ENCODE measurements at places on chromosomes 12 and 14. TPM values are rescaled to one million over a fixed set of nuclear protein-coding genes. Genes with fewer than 3 reads are reported as not detected.

Gene CIROP
- total RNA-seq = not detected

Gene B4GALNT3
- total RNA-seq = 28.8 TPM

Gene AICDA
- 0.40 TPM for total RNA-seq

Gene SLC17A8
- not detected for total RNA-seq

Gene GLS2
- 0.98 TPM for total RNA-seq

Gene CHMP4A
- 56.4 TPM for total RNA-seq

Gene PCED1B
- total RNA-seq = 5.0 TPM

Gene ACRBP
- total RNA-seq = 1.9 TPM

Gene TRAFD1
- 26.5 TPM for total RNA-seq

Gene C12orf54
- 2.4 TPM for total RNA-seq

Gene MUCL1
- not detected for total RNA-seq

Gene FOXG1
- 0.09 TPM for total RNA-seq

Gene C12orf50
- 0.27 TPM for total RNA-seq

DNA sequence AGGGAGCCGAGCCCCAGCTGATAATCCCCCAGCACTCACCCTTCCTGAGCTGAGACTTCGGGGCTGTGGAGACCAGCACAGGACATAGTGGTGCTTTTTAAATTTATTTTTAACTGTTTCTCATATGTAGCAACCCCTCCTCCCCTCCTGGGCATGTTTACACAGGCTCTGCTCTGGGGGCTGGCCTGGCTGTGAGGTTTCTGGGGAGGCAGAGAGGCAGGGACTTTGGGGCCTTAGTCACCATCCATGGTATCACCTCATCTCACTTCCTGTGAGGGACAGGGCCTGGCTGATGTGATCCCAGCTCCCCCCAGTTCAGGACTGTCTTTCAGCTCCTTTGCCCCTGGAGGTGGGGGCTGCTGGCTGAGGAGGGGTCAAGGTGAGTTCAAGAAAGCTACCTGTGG, 20.4 kb downstream of the VASH1 start:
- DNase-seq = no peak

DNA sequence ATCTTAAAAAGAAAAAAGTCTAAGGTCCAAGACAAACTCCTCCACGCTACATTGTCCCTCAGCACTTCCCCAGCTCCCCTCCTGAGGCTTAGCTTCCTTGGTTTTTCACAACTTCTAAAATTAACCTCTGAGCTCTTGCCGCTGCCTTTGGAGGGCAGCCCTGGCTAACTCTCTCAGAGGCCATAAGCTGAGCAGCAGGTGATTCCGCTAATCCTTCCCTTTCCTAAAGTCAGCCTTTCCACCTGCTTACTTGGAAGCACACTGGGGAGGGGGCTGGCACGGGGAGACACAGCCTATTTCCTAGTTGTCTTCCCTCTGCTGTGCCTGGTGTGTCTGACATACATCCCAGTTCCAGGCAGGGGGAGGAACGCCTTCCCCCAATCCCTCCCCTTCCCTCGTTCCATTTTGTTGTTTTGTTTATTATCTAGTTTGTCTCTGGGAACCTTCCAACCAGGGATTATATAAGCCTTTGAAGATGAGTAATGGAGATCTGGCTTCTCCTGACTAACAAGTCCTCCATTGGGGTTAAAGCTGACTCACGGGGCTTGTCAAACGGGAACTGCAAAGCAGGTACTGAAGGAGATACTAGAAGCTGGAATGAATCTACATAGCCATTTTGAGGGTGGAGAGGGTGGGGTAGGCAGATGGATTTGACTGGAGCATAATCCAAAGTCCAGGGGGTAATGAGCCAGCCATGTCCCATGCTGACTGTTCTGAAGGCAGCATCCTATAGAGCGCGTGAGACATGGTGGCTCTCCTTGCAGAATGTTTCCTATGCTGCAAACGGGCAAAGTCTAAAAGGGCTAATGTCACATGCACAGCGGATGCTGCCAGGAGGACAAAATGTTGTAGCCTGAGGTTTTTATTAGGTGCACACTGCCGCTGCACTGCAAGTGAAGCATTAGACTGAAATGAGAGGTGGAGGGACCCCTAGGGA, 230.8 kb downstream of the FOXN3 start:
- no peak for DNase-seq

DNA sequence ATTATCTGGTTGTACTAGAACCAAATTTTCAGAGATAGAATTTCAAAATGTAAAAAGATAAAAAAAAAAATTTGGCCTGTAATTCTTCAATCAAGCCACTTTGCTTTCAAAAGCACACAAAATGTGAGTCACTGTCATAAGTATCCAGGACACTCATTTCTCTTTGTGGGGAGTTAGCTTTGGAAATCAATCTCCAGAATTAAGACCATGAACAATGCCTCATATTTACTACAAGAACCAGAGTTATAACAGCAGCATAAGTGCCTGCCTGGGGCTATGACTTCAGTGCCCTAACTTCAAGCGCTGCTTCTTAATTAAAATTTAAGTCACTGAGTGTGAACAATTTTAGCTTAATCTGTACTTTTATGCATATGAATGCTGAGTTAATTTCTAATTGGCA, 162.1 kb downstream of the C12orf42 start:
- DNase-seq = no peak

GRCh38 chr12:60947533-60947932, 1312.7 kb upstream of the USP15 start:
- DNase-seq = no peak

DNA sequence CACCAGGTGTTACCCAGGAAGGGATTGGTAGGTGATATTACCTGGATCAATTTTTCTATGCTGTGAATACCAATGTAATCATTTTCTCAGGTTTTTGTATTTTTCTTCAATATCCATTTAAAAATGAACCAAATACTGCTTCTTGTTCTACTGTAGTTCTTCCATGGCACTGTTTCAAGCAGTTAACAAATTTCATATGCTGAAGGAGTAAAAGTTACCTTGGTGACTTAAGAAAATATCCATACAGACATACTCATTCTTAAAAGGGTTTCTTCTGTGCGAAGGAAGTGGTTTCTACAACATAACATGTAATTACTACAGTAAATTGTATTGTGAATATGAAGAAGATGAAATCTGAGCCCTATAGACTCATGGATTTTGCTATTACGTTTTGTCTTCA, 222.5 kb downstream of the TMEM117 start:
- DNase-seq = no peak

- DNase-seq = peak; percentile 85
Observed at GRCh38 chr14:67532998-67533753, at the start of gene PLEKHH1. TSS of gene PLEKHH1 (plus strand) at chr14:67533290. CDS start at chr14:67541868, 8,578 bp downstream.

GRCh38 chr14:76884853-76885276, 58.7 kb downstream of the LRRC74A start:
- DNase-seq = no peak

DNA sequence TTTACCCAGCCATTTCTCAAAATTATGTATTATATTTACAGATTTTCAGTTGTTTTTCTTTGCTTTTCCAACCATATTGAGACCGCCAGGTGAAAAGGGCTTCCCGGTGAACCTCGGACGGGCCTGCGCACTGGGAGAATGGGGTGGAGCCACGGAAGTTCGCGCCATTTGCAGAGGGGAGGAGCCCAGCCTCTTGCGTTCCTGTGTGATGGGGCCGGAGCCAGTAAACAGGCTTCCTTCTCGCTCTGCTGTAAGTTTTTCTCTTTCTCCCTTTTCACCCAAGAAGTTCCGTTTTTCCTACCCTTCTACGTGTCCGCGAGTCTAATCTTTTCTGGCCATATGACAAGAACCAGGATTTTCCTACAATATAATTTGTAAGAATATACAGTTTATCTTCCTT, 1108.8 kb upstream of the SEL1L start:
- no peak for DNase-seq

GRCh38 chr12:114982760-114983159, 298.8 kb upstream of the TBX3 start:
- DNase-seq = no peak

GRCh38 chr14:101459551-101459900, 101.8 kb upstream of the DIO3 start:
- DNase-seq = no peak

- DNase-seq = no peak
Observed at GRCh38 chr12:57881475-57881874, 34.9 kb upstream of the CTDSP2 start.

GRCh38 chr12:96244826-96245225, 50.7 kb downstream of the ELK3 start:
- DNase-seq = no peak

DNA sequence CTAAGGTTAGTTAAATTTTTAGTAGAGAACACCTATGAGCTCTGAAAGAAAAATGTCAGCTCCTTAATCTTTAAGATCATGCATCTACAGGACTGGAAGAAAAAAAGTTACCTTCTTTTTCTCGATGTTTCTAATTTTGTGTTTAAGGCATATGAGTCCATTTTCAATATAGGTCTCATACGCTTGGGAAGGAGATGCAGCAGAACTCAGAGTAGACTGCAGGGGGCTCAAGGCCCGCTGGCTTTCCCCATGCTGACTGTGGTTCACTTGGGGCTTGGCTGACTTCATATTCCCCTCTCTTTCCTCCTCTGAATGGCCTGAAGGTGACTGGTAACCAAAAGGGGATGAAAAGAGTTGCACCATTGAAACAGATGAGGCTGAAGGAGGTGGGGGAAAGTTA, 1.5 kb downstream of the CAPRIN2 start:
- no peak for DNase-seq

DNA sequence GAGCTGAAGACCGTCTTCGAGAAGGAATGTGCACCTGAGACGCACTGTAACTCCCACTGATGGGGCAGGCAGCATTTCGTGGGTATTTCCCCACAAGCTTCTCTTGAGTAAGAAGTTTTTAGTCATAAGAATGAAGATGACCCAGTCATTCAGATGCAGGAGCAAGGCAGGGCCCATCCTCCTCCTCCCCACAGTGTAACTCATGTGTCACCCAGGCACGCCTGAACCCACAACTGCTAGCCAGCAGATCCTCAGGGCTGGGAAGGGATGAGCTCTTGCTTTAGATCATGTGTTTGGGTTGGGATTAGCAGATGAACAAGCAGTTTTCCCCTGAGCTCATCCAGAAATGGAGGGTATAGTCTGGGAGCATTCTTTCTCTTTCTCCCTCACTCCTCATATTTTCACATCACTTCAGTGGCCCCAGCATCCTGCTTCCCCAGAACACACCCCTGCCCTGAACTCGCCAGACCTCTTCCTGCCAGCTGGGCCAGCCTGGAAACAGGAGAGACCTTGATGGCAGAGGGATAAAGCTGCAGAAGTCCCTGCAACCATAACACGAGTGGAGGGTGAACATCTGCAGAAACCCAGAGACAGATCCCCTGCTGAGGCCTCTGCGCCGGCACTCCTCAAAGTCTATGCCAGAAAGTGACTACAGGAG, 73.3 kb downstream of the B4GALNT3 start:
- DNase-seq = no peak

- DNase-seq = no peak
Observed at GRCh38 chr14:104734991-104735779, 11.2 kb downstream of the ADSS1 start.

GRCh38 chr12:30361145-30361544, 334.5 kb downstream of the IPO8 start:
- DNase-seq = no peak

- DNase-seq = peak; percentile 86
Observed at GRCh38 chr14:100850841-100851585, 25.1 kb downstream of the MEG3 start.

- no peak for DNase-seq
Observed at GRCh38 chr12:91616416-91616815, 433.8 kb upstream of the DCN start.

DNA sequence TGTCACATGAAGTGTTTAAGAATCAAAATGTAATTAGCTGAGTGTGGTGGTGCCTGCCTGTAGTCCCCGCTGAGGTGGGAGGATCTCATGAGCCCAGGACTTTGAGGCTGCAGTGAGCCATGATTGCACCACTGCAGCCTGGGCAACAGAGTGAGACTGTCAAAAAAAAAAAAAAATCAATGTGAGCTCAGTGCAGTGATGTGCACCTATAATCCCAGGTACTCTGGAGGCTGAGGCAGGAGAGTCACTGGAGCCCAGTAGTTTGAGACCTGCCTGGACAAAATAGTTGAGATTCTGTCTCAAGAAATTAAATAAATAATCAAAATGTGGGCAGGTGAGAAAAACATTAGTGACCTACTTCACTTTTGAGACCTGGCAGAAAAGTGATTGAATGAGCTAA, 140.0 kb downstream of the MON2 start:
- DNase-seq = no peak

- no peak for DNase-seq
Observed at GRCh38 chr12:103944964-103945363, 14.8 kb downstream of the HSP90B1 start.

- no peak for DNase-seq
Observed at GRCh38 chr12:79524507-79525148, 166.1 kb downstream of the PAWR start.

DNA sequence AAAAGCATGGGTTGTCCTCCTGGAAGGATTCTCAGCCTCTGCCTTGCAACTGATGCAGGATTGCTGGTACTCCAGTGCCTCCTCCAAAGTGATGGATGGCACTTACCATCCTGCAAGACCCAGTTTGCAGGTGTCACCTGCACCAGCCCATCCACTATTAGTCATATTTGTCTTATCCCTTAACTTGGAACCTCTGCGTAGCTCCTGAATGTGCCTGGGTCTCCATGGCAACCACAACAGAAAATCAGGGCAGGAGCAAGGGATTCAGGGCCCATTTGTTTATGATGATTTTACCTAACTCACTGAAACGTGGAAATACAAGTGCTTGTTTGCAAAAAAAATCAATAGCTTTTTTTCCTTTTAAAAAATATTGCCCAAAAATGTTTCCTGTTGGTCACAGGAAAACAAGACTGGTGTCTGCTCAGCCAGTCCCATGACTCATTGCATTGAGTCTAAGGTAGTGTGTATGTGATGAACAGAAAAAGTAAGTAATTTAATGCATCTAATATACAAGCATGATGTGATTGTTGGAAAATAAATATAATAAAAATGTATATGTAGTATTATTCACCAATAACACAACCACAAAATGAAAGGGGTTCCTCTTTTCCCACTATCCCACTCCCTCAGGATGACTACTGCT, 1196.3 kb upstream of the TMEM132C start:
- no peak for DNase-seq

DNA sequence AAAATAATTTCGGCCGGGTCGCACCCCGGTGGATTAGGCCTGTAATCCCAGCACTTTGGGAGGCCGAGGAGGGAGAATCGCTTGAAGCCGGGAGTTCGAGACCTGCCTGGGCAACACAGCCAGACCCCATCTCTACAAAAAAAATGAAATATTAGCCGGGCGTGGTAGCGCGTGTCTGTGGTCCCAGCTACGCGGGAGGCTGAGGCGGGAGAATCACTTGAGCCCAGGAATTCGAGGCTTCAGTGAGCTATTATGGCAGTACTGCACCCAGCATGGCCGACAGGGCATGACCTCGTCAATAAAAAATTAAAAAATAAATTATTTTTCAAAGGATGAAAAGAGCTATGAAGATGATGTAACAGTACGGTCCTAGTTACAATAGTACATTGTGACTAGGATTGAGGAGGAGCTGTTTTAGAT, 523 bp downstream of the GTF2H3 start:
- DNase-seq = no peak

DNA sequence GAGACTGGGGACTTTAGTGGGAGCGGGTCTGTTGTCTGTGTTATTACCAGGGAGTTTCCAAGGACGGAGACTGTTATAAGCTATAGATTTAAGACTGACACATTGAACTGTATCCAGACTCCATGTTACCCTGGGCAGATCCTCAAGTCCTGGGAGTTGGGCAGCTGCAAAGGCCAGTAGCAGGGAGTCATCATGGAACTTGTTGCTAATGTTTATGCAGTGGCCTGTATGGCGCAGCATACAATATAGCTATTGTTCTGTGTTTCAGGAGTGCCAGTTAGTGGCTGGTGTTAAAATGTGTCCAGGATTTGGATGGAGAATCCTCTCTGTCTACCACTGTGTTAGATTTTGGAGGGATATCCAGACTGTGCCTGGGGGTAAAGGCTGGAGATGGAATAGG, 31.7 kb downstream of the SMOC1 start:
- no peak for DNase-seq

GRCh38 chr14:94291906-94292525, 1.1 kb downstream of the SERPINA10 start:
- DNase-seq = no peak
